ENCODE measurements at places on chromosomes 4 and X. TPM values are rescaled to one million over a fixed set of nuclear protein-coding genes. Genes with fewer than 3 reads are reported as not detected.

DNA sequence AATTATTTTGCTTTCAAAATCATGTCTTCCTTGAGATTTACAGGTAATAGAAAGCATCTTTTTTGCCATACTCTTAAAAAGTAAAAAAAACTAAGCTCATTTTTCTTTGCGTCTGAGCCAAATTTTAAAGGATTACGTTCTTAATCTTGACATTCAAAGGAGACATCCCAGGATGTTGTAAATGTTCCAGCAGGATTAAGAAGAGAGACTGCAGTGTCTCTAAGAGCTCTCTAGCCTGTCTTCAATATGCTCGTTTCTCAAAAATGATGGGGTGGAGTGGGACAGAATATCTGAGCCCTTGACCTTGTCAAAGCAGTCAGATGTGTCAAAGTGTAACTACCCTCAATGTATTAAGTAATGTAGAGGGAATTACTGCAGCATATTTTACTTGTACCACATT, 363.3 kb downstream of the PCDH7 start:
- no peak overlapping the region for H3K4me3 ChIP-seq
- H3K36me3 ChIP-seq, result no peaks in the 10 kb centered on the region
- H3K27me3 ChIP-seq, result no peaks in the 10 kb centered on the region
- no peak overlapping the region for H3K27ac ChIP-seq

GRCh38 chr4:147799986-147800555, 68.2 kb downstream of the ARHGAP10 start:
- H3K36me3 ChIP-seq, result no peaks in the 10 kb centered on the region
- peak; percentile 36 for DNase-seq
- no peak overlapping the region for H3K27ac ChIP-seq
- no peak overlapping the region for H3K4me3 ChIP-seq
- H3K27me3 ChIP-seq, result no peaks in the 10 kb centered on the region

DNA sequence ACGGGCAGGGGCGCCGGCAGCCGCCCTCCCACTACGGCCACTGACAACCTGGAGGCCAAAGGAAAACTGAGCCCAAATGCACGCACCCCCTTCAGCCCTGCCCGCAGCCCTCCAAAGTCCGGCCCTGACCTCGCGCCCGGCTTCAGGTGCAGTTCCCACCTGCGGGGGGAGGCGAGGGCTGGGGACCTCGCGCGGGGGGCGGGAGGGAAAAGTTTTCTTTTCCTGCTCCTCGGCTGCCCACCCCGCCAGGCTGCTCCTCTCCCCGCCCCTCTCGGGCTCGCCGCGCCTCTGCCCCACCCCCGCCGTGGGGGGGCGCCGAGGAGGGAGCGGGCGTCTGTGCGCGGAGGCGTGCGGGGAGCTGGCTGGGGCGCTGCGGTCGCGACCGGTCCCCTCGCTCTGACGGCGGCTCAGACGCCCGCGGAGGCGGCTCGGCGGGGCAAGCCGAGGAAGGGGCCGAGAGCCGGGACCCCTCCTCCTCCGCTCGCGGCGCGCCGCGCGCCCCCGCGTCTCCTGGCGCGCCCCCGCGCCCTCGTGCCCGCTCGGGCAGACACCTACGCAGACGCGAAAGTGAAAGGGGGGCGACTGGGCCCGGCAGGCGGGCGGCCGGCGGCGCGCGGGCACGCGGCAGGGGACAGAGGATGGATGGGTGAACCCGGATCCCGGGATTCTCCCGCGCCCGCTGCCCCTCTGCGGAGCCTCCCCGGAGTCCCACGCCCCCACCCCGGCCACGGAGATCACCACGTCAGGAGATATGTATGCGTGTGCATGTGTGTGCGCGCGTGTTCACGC, 3.1 kb upstream of the NR3C2 start:
- peaks cover 21% of the 10 kb centered on the region for H3K4me1 ChIP-seq
- no peak overlapping the region for H3K27ac ChIP-seq
- peak overlapping the region; percentile 57 for H3K4me3 ChIP-seq
- DNase-seq, result no peak

GRCh38 chr4:139833151-139833910, 167.7 kb downstream of the MGST2 start:
- no peak for DNase-seq
- H3K4me1 ChIP-seq, result no peaks in the 10 kb centered on the region
- no peak overlapping the region for H3K4me3 ChIP-seq
- no peaks in the 10 kb centered on the region for H3K36me3 ChIP-seq
- no peaks in the 10 kb centered on the region for H3K27me3 ChIP-seq

TMPRSS11B gene
- total RNA-seq, result 0.27 TPM

FDCSP gene
- total RNA-seq, result not detected

HELT gene
- not detected for total RNA-seq

MAGEA2 gene
- 6.1 TPM for total RNA-seq

All from astrocyte (in vitro differentiated cells and primary cell).